Fibroblast of skin of left quadriceps (primary cell): ENCODE measurements at places on chromosomes 6 and 20.
A peak's percentile ranks its signal among the peaks of the same experiment; 100 is the strongest.

DNA sequence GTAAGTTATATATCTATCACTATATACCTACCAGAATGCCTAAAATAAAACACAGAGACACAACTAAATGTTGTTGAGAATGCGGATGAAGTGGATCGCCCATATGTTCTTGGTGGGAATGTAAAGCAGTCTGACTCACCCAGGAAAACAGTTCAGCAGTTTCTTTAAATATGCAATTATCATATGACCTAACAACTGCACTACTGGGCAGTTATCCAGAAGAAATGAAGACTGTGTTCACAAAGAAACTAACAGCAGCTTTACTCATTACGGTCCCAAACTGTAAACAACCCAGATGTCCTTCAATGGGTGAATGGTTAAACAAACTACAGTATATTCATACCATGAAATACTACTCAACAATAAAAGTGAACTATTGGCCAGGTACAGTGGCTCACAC is 14.3 kb upstream of the ZC3H12D start:
- peak; percentile 88 for DNase-seq

DNA sequence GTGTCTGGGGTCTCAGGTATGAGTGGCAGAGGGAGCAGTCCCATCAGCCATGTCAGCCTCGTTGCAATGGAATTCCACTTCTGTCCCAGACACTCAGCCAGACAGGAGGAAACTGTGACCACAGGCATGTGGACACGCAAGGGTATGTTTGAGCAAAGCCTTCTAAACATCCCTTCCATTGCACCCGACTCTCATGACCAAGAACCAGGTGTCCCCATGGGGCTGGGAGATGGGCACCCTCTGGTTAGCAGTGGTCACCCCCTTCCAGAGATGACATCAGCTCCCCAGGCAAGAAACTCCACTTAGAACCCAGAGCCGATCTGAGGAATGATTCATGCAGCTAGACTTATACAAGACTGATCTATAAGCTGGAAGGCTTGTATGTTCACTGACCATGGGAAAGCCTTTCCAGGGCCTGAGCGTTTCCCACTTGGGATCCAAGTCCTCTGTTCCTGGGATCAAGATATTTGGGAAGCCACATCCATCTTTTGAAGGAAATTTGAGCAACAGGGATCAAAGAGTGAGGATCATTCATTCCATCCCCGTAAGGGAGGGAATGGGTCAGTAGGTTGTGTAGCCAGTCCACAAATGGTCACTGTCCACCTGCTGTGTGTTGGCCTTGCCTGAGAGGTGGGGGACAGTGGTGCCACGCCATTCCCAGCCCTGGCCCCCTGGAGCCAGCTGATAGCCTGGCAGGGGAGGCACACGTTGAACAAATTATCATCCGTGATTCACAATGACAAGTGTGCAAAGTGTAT is 3.9 kb upstream of the MRGBP start:
- DNase-seq = no peak

GRCh38 chr6:80249897-80250296 is 143.4 kb downstream of the BCKDHB start:
- DNase-seq = no peak

DNA sequence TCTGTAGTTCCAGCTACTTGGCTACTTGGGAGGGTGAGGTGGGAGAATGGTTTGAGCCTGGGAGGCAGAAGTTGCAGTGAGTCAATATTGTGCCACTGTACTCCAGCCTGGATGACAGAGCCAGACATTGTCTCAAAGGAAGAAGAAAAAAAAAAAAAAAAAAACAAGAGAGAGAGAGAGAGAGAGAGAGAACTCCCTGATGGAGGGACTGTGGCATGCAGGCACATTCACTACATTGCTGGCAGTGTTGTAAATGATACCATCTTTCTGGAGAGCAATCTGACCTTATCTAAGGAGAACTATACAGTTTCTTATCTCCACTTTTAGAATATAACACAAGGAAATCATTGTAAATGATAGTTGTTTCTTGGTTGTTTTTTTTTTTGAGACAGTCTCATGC is 85.1 kb downstream of the MDN1 start:
- DNase-seq = no peak

DNA sequence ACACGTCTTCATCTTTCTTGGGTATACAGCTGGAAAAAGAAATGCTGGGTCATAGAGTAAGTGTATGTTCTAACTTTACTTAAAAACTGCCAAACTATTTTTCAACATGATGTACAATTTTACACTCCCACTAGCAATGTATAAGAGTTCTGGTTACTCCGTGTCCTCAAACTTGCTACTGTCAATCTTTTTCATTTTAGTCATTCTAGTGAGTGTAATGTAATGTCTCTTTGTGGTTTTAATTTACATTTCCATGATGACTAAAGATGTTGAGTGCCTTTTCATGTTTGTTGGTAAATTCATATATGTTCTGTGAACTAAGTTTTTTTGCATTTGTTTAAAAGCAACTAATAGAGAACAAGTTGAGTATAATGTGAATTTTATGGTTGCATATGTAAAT is 43.9 kb downstream of the ATG5 start:
- no peak for DNase-seq

- DNase-seq = no peak
These were observed 144.6 kb upstream of the TMEM170B start for GRCh38 chr6:11392778-11393507.

- no peak for DNase-seq
These were observed 63.9 kb upstream of the PLEKHG1 start for GRCh38 chr6:150535818-150536220.

GRCh38 chr20:47314647-47315338 is 41.7 kb downstream of the ZMYND8 start:
- no peak for DNase-seq

DNA sequence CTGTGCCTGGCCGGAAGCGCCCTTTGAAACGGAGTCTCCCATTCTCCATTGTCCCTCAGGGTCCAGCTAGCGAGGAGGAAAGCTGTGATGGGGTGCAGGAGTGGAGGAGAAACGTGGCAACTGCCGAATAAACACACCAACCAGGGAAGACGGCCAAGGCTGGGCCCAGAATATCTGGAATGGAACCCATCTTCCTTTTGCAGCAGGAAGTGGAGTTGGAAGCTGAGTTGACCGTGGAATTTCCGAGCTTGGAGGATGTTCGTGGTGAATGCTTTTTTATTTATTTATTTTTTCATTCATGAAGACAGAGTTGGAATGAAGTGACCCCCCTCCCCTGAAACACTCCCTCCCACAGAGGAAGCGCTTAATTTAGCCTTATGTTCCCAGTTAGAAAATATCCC is 105.6 kb upstream of the RNF24 start:
- no peak for DNase-seq

DNA sequence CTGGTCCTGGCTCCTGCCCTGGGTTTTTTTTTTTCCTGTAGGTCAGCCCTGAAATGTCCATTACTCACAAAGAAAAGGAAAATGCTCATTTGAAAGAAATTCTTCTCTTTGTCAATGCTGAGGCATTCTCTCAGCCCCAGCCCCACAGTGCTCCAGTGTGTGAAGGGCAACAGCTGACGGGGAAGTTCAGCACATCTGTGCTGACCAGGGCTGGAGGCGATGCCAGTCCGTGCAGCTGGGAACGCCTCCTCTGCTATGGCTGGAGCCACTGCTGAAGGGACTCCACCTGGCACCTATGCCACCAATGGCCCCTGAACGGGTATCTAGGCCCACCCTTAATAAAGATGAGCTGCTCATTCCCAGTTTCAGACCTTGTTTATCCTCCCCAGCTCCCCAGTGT is 71.9 kb upstream of the SLCO4A1 start:
- DNase-seq = no peak

GRCh38 chr6:130240232-130240631 is 17.5 kb upstream of the SAMD3 start:
- peak; percentile 77 for DNase-seq

DNA sequence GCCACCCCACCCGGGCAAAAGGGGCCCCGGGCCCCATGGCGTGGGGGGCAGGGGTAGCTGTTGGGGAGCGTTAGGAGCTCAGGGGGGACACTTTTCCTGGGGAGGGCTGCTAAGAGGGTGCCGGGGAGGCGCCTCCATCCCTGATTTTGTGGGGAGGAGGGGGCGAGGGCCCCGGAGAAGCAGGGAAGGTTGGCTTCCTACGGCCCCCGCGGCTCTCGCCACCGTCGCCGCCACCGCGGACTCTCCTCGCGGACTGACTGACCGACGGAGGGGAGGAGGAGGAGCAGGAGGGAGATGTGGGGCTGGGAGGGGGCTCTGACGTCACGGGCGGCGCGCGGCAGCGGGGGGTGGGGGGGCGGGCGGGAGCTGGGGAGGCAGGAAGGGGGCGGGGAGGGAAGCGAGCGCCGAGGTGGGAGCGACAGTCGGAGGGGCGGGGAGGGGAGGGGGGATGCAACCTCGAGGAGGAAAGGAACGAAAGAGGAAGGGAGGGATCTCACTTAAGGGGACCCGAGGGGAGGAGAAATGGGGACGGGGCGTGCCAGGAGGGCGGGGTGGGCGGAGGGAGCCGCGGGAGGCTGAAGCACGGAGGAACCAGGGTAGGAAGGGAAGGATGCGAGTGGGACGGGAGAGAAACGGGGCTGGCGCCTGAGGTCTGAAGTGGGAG is 5.1 kb downstream of the GABBR1 start:
- peak; percentile 80 for DNase-seq
